Effector memory CD8-positive, alpha-beta T cell (primary cell): ENCODE measurements at places on chromosomes 3 and 15.

GRCh38 chr15:96181873-96182301 lies 148.6 kb upstream of the NR2F2 start:
- DNase-seq: no peak

- no peak for DNase-seq
These were observed 138.6 kb downstream of the P2RY1 start for GRCh38 chr3:152973575-152973974.

GRCh38 chr3:125142420-125142778 lies 70.1 kb downstream of the SLC12A8 start:
- no peak for DNase-seq

- DNase-seq: no peak
These were observed 18.8 kb upstream of the VGLL4 start for GRCh38 chr3:11662392-11662990.

GRCh38 chr15:72198356-72199204 lies 993 bp upstream of the GRAMD2A start:
- no peak for DNase-seq

DNA sequence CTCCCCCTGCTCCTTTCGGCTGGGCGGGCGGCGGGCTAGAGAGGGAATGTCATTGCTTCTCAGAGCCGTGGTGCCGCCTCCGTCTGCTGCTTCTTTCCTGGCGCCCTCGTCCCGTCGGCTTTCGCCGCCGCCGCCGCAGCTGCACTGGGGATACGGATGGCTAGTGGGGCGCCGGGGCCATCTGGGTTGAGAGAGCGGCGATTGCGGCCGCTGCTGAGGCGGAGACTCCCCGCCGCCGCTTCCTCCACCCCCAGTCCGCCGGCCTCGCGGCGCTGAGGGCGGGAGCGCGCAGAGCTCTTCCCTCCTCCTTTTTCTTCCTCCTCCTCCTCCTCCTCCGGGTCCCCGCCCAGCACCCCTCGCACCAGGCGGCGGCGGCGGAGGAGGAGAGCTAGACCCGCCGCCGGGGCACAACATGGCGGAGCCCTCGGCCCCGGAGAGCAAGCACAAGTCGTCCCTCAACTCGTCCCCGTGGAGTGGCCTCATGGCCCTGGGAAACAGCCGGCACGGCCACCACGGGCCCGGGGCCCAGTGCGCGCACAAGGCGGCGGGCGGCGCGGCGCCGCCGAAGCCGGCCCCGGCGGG lies at the start of gene STT3B:
STT3B (plus strand) TSS at position 339 of the 582 bp plus-strand sequence; CDS start at position 413, 74 bp downstream.
- no peak for DNase-seq

- no peak for DNase-seq
These were observed 10.1 kb upstream of the RBM5 start for GRCh38 chr3:50078622-50079021.

- no peak for DNase-seq
These were observed 48.7 kb upstream of the MDFIC2 start for GRCh38 chr3:70360979-70361760.

GRCh38 chr15:68420186-68420684 lies 11.7 kb downstream of the ITGA11 start:
- no peak for DNase-seq

DNA sequence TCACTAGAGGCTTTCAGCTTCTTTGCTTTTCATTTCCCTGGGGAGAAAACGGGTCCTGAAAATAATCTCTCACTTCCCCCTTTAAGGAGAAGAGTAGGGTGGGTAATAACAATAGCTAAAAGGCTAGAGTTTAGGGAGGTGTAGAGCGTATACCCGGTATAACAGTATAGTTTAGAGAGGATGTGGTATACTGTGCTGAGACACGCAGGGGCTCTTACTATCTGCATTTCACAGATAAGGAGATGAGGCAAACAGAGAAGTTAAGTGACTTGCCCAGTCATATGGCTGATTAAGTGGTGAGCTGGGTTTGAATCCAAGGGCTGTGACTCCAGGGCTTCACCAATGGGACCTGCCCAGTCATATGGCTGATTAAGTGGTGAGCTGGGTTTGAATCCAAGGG lies 15.0 kb upstream of the KCNMB3 start:
- no peak for DNase-seq

GRCh38 chr15:38768970-38769369 lies 204.4 kb upstream of the RASGRP1 start:
- no peak for DNase-seq

GRCh38 chr3:59388555-59389270 lies 338.9 kb upstream of the CFAP20DC start:
- no peak for DNase-seq

GRCh38 chr3:185473290-185473815 lies 25.5 kb downstream of the TMEM41A start:
- no peak for DNase-seq

- no peak for DNase-seq
These were observed 280.4 kb downstream of the ULK4 start for GRCh38 chr3:41681479-41681878.

DNA sequence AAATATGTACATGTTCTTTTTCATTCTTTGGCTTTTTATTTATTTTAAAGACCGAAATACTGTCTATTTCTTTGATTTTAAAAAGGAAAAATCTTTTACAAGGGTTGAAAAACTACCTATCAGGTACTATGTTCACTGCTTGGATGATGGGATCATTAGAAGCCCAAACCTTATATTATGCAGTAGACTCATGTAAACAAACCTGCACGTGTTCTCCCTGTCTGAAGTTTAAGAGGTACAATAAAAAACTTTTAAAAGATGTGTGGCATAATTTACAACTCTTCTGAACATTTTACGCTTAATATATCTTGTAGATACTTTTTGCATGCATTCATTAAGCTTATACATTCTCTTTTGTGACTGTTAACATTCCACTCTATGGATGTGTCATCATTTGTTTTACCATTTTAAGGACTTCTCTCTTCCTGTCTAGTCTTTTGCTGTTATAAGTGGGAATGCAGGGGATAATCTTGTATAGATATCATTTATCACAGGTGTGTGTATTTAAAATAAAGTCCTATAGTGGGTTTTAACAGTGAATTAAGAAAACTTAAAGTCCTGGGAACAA lies 6.2 kb downstream of the MGA start:
- DNase-seq: no peak

DNA sequence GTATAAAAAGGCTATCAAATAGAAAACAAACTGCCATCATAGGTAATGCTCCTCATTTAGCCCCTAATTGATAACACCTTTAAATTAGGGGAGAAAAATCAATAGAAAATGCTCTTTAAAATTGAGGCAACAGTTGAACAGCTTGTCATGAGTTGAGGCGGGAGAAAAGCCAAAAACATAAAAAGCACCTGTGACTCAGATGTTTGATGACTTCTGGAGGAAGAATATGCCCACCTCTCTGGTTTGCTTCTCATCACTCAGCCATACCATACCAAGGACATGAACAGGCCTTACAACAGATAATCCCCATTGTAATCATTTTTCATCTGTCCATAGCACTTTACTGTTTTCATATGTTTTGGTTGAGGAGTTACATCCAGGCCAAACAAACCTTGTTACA lies 246.0 kb downstream of the MYRIP start:
- DNase-seq: no peak

DNA sequence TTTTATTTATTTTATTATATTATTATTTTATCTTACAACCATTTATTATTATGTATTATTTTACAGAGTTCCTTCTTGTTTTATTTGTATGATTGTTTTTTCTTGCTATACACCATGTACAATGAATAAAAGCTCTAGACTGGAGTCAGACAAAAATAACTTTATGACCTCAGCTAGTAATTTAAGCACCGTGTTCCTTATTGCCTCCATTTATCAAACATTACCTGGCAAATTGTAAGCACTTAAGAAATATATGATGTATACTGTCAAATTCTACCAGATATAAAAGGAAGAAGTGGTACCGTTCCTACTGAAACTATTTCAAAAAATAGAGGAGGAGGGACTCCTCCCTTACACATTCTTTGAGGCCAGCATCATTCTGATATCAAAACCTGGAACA lies 326.9 kb upstream of the NECTIN3 start:
- no peak for DNase-seq

DNA sequence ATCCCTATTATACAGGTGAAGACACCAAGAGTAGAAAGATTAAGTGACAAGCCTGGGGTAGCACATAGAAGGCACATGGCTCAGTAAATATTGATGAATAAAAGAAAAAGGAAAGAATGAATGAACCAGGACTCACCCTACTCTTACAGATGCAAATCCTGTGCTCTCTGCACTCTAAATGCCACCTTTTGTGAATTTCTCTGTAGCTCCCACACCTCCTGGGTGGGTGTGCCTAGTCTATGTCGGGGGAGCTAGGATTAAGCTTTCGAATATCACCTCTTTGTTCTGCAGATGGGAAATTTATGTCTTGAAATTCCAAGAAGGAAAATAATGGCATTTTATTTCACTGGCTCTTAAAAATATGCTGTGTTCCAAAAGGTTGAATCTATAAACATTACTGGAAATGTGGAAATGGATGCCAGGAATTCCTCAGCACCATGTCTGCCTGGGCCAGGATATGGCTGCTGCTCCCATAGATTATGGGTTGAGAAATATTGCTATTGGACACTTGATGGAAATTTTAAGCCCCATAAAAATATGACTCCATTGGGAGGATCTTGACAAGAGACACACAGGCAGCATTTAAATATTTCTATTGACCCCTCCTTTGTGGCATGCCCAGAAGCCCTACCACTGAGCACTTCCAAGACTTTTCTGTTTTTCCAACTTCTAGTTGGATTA lies 43.3 kb downstream of the CCNB2 start:
- DNase-seq: no peak

DNA sequence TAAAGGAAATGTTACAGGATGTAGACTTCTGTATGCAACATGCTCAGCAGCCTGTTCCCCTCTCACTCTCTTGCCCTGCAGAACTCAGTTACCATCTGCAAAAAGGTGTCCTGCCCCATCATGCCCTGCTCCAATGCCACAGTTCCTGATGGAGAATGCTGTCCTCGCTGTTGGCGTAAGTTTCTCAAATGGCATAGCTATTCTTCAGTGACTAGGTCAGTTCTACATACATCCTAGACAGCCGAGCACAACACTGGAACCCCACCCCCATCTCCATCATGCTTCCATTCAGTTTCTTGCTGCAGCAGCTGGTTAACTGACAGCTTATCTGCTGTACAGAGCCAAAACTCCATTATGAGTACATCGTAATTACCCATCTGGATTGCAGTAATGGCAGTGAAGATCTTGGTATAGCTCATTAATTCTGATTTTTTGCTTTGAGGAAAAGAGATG lies 4.5 kb downstream of the THBS1 start:
- DNase-seq: no peak
